ENCODE measurements at places on chromosomes 11 and 22.

DNA sequence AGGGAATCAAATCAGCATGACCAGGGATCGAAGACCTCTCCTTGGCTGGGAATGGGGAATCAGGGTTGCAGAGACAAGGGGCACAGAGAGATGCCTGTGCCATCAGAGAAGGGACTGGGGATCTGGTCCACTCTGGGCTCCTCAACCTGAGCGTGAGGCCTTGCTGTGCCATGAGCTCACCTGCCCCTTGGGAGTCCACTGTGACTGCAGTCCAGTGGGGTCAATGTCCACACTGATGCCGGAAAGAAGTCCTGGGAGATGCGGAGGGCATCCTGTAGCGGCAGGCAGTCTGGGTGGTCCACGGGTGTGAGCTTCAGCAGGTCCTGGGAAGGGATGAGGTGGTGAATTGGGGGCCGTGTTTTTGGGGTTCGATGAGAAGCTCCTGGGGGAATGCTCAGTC, 7.3 kb upstream of the RGL4 start:
- H3K27me3 ChIP-seq: no peaks in the 10 kb centered on the region
- H3K4me3 ChIP-seq: no peak overlapping the region
- no peak overlapping the region for H3K27ac ChIP-seq
- H3K36me3 ChIP-seq: peaks cover 23% of the 10 kb centered on the region
- no peak for DNase-seq
- no peaks in the 10 kb centered on the region for H3K4me1 ChIP-seq

- H3K27ac ChIP-seq: peak overlapping the region; percentile 14
- peak overlapping the region; percentile 98 for H3K4me3 ChIP-seq
- DNase-seq: no peak
- peaks cover 5% of the 10 kb centered on the region for H3K4me1 ChIP-seq
- H3K36me3 ChIP-seq: peaks cover 8% of the 10 kb centered on the region
Observed at GRCh38 chr22:18078329-18079041, 695 bp downstream of the PEX26 start.

GRCh38 chr11:65744026-65744698, 23.6 kb upstream of the RNASEH2C start:
- H3K27me3 ChIP-seq: no peaks in the 10 kb centered on the region
- DNase-seq: peak; percentile 96
- H3K36me3 ChIP-seq: no peaks in the 10 kb centered on the region
- no peak overlapping the region for H3K27ac ChIP-seq
- no peak overlapping the region for H3K4me3 ChIP-seq

GRCh38 chr11:34495724-34496377, 17.7 kb downstream of the ELF5 start:
- no peak for DNase-seq
- H3K4me3 ChIP-seq: no peak overlapping the region
- no peak overlapping the region for H3K27ac ChIP-seq
- H3K36me3 ChIP-seq: no peaks in the 10 kb centered on the region

DNA sequence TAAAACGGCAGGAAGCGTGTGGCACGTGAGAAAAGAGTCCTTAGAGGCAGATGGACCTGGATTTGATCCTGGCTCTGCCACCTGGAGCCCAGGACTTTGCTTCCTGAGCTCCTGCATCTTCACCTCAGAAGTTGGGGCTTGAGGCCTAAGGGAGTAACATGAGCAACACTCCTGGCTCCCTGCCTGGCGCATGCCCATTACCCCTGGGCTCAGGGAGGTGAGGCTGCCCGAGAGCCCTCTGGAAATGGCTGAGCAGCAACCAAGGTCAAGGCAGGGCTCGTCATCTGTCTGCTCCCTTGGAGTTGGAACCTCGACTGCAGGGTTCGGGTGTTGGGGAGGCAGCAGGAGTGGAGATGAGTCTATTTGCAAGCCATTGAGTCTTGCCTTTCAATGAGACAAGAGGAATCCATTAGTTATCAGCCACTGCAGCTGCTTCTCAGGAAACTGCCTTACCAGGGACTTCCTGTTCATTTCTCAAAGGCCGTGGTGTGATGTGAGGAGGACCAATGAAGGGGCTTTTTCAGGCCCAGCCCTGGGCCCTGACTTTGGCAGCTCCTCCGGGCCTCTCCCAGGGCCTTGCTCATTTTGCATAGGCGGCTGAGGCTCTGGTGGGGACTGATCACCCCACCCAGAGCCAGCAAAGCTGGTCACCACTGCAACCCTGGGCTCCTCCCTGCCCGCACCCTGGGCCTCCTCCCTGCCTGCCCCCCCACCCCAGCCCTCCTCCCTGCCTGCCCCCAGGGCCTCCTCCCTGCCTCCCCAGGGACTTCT, 6.4 kb downstream of the FADS2 start:
- H3K4me3 ChIP-seq: no peak overlapping the region
- H3K27ac ChIP-seq: no peak overlapping the region
- no peaks in the 10 kb centered on the region for H3K27me3 ChIP-seq
- no peak for DNase-seq

DNA sequence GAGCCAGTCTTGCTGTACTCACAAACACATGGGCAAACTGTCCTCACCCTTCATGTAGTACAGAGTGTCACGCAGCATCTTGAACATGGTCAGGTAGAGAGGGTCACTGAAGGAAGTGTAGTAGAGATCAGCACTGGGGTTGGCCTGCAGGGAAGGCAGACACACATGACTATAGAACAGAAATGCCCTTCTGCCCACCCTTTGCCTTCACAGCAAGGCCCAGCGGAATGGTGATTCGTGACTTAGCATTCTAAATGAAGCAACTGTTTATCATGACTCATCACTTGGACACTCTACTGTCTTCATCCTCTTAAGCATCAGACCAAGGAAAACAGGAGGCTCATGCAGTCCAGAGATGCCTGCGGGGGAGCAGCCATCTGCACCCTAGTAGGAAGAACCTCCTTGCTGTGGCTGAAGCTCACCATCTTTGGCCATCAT, 33.4 kb downstream of the SERPIND1 start:
- no peak overlapping the region for H3K27ac ChIP-seq
- DNase-seq: peak; percentile 82
- peaks cover 46% of the 10 kb centered on the region for H3K36me3 ChIP-seq
